ENCODE measurements at places on chromosomes 12 and 14.

- no peak for DNase-seq
Observed at GRCh38 chr12:88969127-88969526, 383.2 kb downstream of the DUSP6 start.

GRCh38 chr14:96195441-96196081, 9.1 kb upstream of the BDKRB2 start:
- DNase-seq, result no peak

DNA sequence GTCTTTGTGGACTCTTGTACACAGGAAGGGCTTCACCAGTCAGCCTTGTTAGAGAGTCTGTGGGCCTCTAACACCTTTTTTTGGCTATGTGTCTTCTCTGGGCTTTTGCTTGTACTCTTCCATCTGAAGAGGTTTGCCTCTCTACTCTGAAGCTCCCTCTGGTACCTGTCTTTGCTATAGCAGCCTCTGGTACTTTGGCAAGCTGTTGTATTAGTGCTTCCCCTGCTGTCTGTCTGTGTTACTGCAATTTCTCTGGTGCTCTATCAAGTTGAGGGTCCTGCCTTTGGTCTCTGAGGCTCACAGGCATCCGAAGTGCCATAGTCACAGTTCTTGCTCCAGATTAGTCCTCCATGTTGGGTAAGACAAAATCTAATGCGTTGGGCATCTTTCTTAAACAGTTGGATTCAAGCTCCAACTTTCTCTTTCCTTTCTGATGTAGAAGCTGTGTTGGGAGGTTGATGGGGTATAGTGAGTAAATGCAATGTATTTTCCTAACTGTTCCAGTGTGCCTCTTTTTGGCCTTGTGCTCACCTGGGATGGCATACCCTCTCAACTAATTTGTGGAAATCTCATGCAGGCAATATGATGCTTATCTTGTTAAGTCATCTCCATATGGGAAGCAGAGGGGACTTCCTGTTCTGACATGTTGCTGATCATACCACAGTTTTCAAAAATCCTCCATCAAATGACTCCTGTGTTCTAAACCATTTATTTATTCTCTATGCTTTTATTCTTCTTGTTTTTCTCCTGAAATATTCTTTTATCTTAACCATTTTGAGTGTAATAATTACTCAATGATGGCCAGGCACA, 88.8 kb downstream of the ATF7IP start:
- no peak for DNase-seq

- DNase-seq, result no peak
Observed at GRCh38 chr12:26196421-26196716, 996 bp downstream of the SSPN start.

DNA sequence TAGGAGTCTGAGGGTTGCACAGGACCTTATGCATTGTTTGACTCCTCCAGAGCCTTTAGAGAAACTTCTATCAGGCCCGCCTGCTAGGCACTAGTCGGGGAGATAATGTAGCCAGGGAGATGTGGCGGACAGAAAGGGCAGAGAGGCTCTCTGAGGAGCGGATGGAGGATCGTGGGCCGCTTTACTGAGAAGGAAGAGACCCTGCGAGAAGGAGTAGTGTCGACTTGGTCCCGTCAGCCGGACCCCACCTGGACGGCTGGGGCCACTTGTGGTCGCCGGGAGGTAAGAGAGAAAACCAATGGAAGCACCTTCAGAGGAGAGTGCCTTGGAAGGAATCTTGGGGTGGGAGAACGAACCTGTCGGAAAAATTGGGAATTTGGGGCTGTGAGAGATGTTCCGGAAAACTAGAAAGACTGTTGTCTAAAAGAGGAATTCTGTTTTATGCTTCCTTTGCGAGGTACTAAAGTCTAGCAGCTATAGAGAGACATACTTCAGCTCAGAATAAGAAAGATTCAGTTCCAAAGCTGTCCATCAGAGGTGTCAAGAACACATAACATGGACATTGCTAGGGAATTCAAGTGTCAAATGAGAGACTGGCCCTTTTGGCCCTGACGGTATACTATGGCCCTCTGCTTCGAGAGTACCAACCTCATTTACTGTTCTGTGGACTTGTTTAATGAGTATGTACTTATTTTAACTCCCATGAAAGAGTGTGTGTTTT, 660 bp upstream of the MCRS1 start:
- no peak for DNase-seq

DNA sequence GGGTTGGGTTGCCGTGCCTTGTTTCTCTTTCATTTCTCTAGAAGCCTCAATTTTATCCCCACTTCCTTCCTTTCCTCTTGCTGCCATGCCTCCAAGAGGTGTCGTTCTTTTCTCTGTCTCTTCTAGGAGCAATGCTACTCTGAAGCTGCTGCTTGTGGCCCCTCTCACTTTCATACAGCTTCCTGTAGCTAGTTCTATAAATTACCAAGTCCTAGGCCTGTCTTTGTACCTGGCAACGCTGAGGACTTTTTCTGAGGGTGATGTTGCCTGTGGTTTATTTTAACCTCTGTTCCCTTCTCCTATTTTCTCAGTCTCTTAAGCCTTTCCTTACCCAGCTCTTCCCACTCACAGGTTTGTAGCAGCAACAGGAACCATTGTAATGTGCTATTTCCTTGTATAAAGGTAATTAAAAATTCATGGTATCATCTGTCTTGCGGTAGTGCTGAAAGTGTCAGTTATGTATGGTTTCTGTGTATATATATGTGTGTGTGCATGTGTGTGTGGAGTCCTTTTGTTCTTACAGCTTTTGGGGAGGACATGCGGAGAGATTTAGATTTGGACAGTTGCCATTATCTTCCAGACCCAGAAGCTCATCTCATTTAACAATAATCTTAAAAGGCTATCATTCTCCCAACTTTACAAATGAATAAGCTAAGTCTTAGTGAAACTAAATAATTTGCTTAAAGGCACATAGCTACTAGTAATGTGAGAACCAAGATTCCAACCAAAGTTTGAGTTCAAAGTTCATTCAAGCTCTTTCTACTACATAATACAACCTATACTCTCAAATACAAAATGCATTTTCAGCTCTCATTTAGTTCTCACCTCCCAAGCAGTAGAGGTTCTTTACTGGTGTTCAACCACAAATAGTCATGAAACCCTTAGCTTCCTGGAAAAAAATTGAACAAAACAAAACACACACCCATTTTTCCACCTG, 43.8 kb downstream of the DDHD1 start:
- DNase-seq, result no peak

Measured in NCI-H2107 (cell line).